ENCODE measurements at places on chromosomes 2 and 18.
A peak's percentile ranks its signal among the peaks of the same experiment; 100 is the strongest.

DNA sequence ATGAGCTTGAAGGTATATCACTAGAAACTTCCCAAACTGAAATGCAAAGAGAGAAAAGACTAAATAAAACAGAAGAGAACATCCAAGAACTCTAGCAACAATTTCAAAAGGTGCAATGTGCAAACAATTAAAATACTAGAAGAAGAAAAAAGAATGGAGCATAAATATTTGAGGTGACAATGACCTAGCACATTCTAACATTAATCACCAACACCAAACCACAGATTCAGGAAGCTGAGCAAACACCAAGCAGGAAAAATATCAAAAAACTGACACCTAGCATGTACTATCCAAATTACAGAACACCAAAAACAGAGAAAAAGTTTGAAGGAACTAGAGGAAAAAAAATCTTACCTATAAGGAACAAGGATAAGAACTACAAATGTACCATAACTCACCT, 460.8 kb downstream of the IRS1 start:
- DNase-seq: no peak

DNA sequence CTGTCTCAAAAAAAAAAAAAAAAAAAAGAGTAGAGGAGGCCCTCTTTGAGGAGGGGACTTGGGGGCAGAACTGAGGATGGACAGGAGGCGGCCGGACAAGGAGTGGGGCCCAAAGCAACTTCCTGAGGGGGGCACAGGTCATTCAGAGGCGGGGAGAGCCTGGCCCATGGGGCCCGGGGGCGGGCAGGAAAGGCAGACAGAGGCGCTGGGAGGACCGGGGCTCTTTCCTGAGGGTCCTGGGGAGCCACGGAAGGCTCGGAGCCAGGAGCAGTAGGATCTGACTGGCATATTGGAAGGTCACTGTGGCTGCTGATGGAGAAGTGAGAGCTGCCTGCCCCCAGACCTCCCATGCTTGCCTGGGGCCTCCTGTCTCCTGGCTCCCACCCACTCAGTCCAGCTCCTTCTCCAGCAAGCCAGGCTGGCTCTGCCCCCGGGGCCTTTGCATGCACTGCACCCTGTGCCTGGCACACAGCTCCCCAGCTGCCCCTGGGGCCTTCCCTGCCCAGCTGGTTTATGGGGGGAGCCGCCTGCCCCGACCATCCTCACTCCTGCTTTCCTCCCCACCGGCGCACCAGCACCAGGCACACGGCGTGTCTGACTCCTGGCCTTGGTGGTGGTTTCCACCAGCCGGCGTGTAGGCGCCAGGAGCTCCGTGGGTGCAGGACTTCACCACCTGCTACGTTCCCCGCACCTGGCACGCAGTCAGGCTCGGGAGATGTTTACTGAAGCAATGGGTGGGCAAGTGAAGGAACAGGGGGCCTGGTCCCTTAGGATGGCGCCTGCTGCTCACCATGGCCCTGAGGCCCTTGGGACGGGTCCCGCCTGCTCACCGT, 5.6 kb downstream of the ESPNL start:
- no peak for DNase-seq

DNA sequence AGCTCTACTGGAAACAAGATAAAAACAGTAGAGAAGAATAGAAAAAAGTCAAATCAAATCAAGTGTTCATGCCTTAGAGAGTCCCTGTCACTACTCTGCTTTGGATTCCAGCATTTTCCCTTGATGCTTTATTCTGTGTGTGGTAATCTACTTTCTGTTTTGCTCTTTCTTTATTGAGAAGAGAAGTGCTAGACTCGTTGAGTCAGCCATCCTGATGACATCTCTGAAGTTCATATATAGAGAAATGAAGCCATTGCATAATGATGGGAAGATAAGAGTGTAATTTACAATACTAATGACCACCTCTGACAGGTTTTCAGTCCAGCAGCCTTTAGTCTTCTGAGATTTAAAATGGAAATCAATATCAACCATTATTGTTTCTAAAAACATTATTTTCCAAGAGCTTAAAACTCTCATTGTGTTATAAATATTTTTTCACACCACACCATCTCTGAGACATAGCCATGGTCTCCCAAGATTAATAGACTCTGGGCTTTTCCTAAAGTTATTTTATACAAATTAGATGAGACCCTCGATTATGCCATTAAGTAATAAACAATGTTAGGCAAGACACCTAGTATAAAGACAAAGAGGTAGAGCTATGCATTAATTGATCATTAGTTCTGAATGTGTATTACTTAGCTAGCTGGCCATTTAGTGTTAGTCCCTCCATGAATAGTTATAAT, 679.0 kb upstream of the ACVR2A start:
- no peak for DNase-seq

GRCh38 chr2:6140509-6140908, 448.3 kb downstream of the SOX11 start:
- DNase-seq: no peak

- DNase-seq: no peak
Measured at GRCh38 chr2:27489118-27489497, 435 bp downstream of the IFT172 start.

DNA sequence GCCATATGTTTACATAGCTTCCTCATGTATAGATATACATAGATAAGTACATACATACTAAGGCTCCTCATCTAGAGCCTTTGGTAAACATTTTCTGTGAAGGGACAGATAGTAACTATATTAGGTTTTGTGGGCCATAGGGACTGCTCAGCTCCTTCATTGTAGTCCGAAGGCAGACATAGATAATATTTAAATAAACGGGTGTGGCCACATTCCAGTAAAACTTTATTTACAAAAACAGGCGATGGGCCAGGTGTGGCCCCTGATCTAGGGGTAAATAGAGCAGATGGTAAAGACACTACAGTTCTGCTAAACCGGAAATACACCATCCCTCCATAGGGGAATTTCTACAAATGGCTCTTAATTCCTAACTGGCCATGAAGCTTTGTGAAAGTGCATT, 7.3 kb downstream of the COQ10B start:
- no peak for DNase-seq

DNA sequence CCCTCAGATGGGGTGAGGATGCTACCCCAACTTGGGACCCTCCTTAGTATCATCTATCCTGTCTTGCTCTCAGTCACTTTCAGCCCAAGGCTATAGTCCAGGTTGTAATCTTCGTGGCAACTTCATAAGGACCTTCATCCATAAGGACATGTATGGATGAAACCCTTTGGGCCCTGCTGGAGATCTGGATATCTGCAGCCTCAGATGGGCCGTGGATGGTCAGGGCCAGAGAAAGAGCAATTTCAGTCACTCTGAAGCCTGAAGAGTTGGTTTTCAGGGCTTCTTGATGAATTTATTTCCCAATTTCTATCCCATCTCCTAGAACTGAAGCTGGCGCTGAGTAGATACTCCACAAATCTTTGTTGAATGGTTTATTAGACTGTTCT, 28.7 kb downstream of the RHOB start:
- DNase-seq: no peak

GRCh38 chr2:42967959-42968674, 175.7 kb upstream of the HAAO start:
- DNase-seq: no peak

DNA sequence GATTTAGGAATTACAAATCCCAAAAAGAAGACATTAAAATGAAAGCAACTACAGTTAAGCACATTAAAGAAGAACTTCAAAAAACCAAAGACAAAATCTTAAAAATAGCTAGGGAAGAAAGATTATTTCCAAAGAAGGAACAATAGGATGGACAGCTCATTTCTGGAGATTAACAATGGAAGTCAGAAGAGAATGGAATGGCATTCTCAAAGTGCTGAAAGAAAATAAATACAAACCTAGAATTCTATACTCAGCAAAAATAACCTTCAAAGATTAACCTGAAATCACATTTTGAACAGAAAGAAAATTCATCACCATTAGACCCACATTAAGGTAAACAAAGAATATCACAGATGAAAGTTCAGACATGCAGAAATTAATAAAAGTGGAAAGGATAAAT, 229.2 kb downstream of the HDAC4 start:
- DNase-seq: no peak

DNA sequence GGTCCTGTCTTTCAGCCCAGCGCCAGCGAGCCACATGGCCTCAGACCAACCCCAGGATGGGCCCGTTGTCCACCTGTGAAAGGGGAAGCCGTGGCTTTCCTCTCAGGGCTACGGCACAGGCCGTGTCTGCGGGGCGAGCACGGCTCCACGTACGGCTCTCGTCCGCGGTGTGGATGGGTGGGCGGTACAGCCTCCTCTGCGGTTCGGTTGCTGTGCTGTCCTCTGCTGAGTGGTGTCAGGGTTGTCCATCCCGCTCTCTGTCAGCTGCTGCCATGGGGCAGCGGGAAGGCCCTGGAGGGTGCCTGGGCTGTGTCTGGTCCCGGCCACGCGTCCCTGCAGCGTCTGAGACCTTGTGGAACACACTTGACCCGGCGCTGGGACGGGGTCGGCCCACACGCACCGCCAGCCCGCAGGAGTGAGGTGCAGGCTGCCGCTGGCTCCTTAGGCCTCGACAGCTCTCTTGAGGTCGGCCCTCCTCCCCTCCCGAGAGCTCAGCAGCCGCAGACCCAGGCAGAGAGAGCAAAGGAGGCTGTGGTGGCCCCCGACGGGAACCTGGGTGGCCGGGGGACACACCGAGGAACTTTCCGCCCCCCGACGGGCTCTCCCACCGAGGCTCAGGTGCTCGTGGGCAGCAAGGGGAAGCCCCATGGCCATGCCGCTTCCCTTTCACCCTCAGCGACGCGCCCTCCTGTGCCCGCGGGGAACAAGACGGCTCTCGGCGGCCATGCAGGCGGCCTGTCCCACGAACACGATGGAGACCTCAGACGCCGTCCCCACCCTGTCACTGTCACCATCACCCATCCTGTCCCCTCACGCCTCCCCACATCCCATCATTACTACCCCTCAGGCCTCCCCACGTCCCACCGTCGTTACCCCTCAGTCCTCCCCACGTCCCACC, 128.7 kb downstream of the NFATC1 start:
- peak; percentile 48 for DNase-seq

DNA sequence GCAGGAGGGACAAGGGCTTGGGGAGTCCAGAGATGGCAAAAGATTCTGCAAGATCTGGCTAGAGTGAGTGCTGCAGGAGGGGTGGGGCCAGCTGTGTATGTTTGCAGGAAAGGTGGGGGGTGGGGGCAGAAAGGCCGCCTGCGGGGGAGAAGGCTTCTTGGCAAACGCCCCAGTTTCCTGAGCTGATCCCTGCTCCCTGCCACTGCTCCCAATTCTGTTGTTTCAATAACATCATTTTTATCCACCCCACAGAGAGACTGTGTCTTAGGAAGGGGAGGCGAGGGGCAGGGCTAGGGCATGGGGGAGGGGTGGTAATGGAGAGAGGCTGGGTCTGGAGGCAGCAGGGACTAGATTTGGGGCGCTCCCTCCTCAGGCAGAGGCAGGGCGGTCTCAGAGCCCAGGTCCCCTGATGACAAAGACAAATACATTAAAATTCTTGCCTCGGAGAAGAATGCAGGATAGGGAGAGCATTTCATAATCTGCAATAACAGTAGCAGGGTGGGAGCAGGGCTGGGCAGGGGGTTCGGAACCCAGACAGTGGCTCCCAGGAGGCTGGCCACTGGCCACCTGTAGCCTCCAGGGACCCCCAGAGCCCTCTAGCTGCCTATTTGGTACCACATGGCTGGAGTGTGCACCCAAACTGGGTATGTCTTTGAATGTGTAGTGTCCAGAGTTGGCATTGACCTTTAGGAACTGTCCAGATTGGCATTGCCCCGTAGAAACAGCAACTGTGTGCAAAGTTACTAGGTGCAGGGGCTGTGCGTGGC, 2.1 kb upstream of the WNT6 start:
- no peak for DNase-seq

- no peak for DNase-seq
Measured at GRCh38 chr18:74284191-74284979, 7.4 kb downstream of the CYB5A start.

DNA sequence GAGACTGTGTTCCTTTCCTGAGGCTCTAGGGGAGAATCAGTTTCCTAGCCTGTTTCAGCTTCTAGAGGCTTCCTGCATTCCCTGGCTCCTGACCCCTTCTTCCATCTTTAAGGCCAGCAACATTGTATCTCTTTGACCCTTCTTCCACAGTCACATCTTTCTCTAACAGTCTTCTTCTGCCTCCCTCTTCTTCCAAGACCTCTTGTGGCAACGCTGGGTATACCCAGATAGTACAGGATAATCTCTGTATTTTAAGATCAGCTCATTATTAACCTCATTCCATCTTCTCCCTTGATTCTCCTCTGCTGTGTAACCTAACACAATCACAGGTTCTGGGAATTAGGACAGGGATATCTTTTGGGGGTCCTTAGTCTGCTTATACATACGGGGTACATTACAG, 8.9 kb upstream of the MYL12A start:
- DNase-seq: no peak

- no peak for DNase-seq
Measured at GRCh38 chr2:137928547-137929518, 35.4 kb upstream of the HNMT start.

- no peak for DNase-seq
Measured at GRCh38 chr2:169803480-169803879, 4.8 kb downstream of the SSB start.

DNA sequence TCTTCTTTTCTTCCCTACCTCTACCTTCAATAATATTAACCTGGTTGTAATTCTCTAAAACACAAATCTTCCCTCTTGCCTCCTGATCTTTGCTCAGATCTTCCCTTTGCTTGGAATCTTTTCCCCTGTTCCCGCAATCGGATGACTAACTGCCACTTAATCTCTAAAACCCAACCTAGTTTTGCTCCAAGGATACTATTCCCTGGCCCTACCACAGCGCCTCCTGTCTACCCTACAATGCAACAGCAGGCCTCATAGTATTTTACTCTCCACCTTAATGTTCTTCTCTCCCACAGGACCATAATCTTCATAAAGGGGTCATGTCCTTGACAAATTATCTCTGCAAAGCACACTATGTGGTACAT, 246.8 kb upstream of the TNP1 start:
- no peak for DNase-seq

GRCh38 chr18:32930695-32931301, 158.0 kb upstream of the KLHL14 start:
- DNase-seq: no peak

GRCh38 chr2:142857256-142858164, 20.0 kb upstream of the KYNU start:
- no peak for DNase-seq

DNA sequence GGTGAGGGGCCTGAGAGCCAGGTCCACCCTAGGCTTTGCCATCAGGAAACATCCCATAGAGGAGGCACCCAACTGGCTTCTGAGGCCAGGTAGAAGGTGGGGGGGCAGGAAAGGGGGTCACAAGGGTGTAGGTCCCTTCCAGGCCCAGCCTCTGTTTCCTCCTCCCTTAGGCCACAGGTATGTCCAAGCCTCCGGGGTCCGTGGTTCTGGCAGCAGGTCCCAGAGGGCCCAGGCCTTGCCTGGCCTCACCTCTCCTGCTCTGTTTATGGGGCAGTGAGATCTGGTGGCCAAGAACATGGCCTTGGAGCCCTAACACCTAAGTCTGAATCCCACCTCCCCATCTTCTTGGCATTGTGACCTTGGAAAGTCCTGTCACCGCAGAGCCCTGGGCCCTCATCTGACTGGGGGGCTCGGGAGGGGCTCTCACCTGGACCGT, 21.6 kb upstream of the GPR17 start:
- no peak for DNase-seq

DNA sequence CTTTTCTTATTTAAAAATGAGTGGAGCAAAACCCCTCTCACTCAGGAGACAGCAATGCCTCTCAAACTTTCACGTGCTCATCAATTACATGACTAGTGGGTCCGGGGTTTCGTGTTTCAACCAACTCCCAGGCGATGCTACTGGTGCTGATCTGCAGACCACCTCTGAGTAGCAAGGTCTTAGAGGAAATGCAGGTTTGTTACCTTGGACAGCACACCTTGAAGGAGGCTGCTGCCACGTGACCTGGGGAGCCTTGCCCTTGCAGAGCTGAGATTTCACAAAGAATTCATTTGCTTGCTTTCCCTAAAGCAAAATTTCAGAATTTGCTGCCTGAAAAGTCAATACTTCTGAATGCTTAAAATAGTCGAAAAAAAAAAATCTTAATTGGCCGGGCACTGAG, 32.4 kb downstream of the SMIM21 start:
- no peak for DNase-seq
